ENCODE measurements at places on chromosomes 11 and 22.
A peak's percentile ranks its signal among the peaks of the same experiment; 100 is the strongest.

DNA sequence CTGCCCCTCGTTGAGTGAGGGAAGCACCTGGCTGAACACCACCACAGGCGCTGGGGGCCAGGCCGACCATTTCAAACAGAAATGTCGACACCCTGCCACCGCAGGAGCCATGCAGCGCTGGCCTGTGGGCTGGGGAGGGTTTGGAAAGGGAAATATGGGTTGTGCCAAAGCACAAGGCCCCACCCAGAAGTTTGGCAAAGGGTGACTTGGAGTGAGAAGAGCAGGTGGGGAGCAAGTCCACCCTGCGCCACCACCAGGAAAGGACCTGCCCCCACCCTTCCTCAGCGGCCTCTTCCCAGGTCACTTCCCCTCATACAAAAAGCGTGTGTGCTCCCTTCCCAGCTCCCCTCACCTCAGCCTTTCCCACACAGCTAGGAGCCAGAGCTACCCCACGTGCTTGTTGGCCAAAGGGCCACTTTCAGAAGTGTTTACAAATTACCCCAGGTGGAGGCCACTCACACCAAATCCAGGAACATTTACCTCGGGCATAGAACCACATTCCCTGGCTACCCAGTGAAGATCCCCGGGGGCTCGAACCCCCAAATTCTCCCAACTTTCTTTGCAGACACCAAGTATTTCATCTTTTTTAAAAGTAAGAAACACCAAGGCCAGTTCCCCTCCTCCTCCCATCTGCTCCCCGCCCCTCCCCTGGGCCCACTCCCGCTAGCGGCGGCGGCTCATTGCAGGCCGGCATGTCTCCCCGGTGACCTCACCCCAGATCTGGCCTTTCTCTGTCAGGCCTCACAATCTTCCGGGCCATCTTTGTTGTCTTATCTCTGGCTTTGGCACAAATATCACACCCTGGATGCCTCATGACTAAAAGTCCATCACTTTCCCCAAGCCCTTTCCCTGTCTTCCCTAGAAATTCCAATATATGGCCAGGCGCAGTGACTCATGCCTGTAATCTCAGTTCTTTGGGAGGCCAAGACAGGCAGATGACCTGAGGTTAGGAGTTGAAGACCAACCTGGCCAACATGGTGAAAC is 20.5 kb upstream of the SCGB1A1 start:
- H3K36me3 ChIP-seq: no peaks in the 10 kb centered on the region
- no peak overlapping the region for H3K27ac ChIP-seq
- no peak overlapping the region for H3K4me3 ChIP-seq
- peaks cover 19% of the 10 kb centered on the region for H3K4me1 ChIP-seq
- no peak for DNase-seq

GRCh38 chr11:10520562-10520961 is 20.4 kb downstream of the RNF141 start:
- H3K4me3 ChIP-seq: no peak overlapping the region
- no peak for DNase-seq
- no peaks in the 10 kb centered on the region for H3K27me3 ChIP-seq
- H3K27ac ChIP-seq: no peak overlapping the region

- no peaks in the 10 kb centered on the region for H3K27me3 ChIP-seq
- H3K4me3 ChIP-seq: no peak overlapping the region
- H3K27ac ChIP-seq: no peak overlapping the region
These were observed 56.8 kb downstream of the RPUSD4 start for GRCh38 chr11:126154691-126155090.

DNA sequence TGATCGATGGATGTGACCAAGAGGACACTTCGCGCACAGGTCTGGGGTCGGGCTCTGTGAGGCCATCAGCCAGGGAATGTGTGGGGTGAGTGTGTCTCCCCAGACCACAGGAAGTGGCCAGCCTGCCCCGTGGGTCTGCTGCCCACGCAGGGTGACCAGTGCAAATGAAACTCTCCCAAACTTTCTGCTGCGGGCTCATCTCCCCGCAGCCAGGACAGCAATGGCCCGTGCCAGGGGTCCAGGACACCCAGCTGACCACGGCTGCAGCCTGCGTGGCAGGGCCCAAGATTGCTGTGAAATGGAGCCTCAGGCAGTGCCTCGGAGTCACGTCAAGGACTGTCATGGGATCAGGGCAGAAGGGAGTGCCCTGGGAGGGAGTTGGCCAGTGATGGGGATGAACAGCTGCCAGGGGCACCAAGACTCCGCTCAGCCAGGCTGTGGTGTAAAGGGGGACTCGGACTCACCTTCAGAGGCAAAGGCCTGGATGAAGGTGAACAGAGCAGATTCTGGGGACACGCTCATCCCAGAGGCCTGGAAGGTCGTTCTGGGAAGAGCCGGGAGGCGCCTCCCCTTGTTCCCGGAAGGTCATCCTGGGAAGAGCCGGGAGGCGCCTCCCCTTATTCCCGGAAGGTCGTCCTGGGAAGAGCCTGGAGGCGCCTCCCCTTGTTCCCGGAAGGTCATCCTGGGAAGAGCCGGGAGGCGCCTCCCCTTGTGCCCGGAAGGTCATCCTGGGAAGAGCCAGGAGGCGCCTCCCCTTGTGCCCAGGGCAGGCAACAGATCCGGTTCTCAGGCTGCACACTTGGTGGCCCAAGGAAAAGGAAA is 252.6 kb downstream of the BRD1 start:
- no peak for DNase-seq
- no peaks in the 10 kb centered on the region for H3K27me3 ChIP-seq
- no peak overlapping the region for H3K4me3 ChIP-seq
- no peaks in the 10 kb centered on the region for H3K4me1 ChIP-seq

- H3K27me3 ChIP-seq: no peaks in the 10 kb centered on the region
- H3K4me1 ChIP-seq: no peaks in the 10 kb centered on the region
- no peak overlapping the region for H3K4me3 ChIP-seq
- no peak overlapping the region for H3K27ac ChIP-seq
- no peaks in the 10 kb centered on the region for H3K36me3 ChIP-seq
These were observed 346.6 kb downstream of the AASDHPPT start for GRCh38 chr11:106424111-106424510.

DNA sequence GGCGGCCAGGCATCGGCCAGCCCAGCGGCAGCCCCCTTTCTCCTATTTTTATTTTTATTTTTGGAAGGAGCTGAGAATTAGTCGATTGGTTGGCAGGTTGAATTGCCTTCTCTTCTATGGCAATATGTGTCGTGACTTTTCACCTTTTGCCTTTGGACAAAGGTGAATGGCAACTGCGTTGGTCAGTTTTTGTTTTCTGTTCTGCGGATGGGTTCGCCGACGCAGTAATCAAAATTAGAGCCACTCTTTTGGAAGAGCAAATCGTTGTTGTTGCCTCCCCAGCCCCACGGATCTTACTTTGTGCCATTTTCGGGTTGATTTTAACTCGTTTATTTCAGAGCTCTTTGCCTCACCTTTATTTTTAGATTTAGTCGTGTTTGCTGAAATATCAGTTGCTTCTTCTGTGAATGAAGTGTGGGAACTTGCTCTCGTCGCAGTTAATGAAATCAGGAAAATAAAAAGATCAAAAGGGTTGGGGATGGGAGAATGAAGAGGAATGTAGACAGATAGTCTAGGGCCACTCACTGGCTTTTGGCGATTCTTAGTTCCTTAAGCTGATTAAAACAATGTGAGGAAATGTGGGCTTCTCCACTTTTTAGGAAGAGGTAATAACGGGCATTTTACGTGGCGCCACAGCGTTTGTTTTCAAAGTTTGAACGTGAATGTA is 1.6 kb downstream of the CECR2 start:
- H3K27ac ChIP-seq: no peak overlapping the region
- no peaks in the 10 kb centered on the region for H3K36me3 ChIP-seq
- H3K4me3 ChIP-seq: peak overlapping the region; percentile 28
- DNase-seq: no peak

DNA sequence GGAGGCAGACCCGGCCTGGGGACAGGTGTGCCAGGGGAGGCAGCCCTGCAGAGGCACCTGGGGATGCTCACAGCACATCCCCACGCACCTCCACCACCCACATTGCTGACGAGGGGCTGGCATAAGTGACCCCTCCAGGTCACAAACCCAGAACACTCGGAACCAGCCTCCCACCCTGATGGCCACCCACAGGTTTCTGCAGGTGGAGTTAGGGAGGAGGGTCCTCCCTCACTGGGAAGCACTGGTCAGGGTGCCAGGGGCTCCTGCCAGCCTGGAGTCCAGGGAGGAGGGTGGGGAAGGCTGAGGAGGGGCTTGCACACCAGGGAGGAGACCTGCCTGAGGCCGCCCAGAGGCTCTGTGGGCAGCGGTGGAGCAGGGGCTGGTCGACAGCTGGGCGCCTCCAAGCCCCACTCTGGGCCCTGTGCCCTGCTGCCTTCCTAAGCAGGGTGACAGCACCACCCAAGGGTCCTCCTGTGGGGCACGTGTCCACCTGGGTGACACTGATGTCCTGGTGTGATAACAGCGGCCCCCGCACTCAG is 51.0 kb upstream of the CARS1 start:
- H3K36me3 ChIP-seq: no peaks in the 10 kb centered on the region
- no peak overlapping the region for H3K27ac ChIP-seq
- H3K27me3 ChIP-seq: no peaks in the 10 kb centered on the region
- H3K4me1 ChIP-seq: no peaks in the 10 kb centered on the region
- DNase-seq: no peak

DNA sequence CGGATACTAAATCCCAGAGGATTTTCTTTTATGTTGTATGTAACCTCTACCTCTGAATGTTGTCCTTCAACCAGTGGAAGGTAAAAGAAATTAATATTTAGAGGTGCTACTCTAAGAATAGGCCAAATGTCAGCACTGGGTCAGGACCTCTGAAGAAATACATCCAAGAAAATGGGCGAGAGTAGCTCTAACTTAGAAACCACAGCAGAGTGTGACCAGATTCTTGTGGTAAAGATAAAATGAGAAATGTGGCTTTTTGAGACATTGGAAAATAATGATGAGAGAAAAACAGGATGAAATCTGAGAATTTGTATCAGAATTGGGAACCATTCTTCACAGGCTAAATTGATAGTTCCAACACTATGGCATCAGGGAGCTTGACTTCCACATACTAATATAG is 63.5 kb downstream of the CSTPP1 start:
- H3K4me1 ChIP-seq: no peaks in the 10 kb centered on the region
- no peak overlapping the region for H3K4me3 ChIP-seq
- DNase-seq: no peak
- H3K36me3 ChIP-seq: no peaks in the 10 kb centered on the region
- no peak overlapping the region for H3K27ac ChIP-seq
- no peaks in the 10 kb centered on the region for H3K27me3 ChIP-seq

DNA sequence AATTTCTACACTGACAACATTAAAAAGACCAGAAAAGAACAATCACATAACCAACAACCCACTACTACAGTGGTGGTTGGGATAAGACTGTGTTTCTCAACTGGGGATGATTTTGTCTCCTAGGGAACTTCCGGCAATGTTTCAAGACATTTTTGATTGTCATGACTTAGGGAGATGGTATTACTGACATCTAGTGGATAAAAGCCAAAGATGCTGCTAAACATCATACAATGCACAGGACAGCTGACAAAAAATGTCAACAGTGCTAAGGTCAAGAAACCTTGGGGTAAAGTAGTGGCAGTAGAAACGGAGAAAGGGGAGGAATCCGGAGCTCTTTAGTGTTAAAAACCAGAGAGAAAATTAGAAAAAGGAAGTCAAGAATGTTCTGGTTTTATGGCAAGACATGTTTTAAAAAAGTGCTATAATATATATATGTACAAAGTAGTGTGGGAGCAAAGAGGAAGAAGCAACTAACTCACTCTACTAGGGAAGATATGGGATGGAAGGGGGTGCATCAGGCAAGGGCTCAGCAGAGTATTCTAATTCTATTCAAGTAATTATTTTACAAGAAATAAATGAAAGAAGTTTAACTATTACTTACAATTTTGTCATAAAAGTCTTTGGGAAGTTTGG is 37.2 kb downstream of the CKAP5 start:
- H3K27me3 ChIP-seq: no peaks in the 10 kb centered on the region
- peaks cover 15% of the 10 kb centered on the region for H3K36me3 ChIP-seq
- H3K4me1 ChIP-seq: no peaks in the 10 kb centered on the region
- H3K4me3 ChIP-seq: no peak overlapping the region
- DNase-seq: no peak

DNA sequence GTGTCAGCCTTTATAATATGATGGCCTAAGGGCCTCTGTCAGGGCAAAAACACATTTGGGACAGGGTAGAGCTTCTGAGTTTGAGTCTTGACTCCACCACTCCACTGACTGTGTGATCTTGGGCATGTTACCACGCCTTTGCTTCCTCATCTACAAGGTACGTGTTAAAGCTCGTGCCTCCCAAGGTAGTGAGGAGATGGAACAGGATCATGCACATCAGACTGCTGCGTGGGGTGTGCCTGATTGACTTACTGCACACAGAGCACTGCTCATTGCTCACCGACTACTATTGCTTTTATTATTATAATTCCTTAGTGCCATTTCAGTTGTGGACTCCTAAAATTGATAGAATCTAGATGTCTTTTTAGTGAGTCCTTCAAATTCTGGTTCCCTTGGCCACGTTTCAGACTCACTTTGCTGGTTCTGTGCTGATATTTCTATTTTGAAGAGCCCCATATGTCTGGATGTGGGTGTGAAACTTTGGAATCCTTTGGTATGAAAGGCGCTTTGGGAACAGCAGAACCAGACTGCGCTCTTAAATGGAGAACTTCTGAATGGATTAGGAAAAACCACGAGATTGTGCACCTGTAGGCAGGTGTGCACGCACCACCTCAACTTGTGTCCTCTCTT is 44.1 kb upstream of the RAB1B start:
- H3K4me3 ChIP-seq: no peak overlapping the region
- H3K4me1 ChIP-seq: peaks cover 4% of the 10 kb centered on the region
- DNase-seq: no peak

GRCh38 chr11:61710019-61710418 is 29.8 kb downstream of the DAGLA start:
- no peak overlapping the region for H3K4me3 ChIP-seq
- H3K27ac ChIP-seq: no peak overlapping the region
- H3K36me3 ChIP-seq: no peaks in the 10 kb centered on the region
- no peaks in the 10 kb centered on the region for H3K4me1 ChIP-seq
- H3K27me3 ChIP-seq: no peaks in the 10 kb centered on the region

GRCh38 chr11:61579676-61580270 is 1.1 kb downstream of the SYT7 start:
- H3K4me1 ChIP-seq: peaks cover 8% of the 10 kb centered on the region
- no peaks in the 10 kb centered on the region for H3K36me3 ChIP-seq
- H3K4me3 ChIP-seq: peak overlapping the region; percentile 21
- DNase-seq: no peak

- H3K4me1 ChIP-seq: peaks cover 44% of the 10 kb centered on the region
- peak overlapping the region; percentile 32 for H3K27ac ChIP-seq
- no peak overlapping the region for H3K4me3 ChIP-seq
These were observed 19.3 kb downstream of the PRR33 start for GRCh38 chr11:1872267-1872985.

DNA sequence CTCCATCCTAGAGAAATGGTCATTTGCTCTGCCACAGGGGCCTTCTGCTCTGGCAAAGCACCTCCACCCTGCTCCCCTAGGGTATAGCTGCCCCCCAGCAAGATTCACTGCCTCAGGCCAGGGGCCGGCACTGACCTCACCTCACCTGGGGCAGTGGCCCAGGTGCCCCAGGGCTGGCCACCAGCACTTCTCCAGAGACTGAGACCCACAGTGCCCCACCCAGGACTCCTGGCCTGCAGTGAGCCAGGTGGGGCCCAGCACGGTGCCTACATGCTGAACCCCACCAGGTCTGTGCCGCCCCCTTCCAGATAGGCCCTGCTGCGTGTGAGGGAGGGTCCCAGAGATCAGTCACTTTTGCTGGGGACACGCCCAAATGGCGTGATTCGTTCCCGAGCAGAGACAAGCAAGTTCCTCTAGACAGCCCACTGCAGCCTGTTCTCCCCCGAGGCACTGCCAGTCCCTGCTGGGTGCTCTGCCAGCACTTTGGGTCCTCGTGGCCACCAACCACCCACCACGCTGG is 10.8 kb downstream of the GNB1L start:
- no peak overlapping the region for H3K4me3 ChIP-seq
- H3K27ac ChIP-seq: no peak overlapping the region
- H3K4me1 ChIP-seq: peaks cover 7% of the 10 kb centered on the region

All from effector memory CD4-positive, alpha-beta T cell (primary cell).